ENCODE measurements at places on chromosomes 12 and 14. TPM values are rescaled to one million over a fixed set of nuclear protein-coding genes. Genes with fewer than 3 reads are reported as not detected.

The NANOG gene
- total RNA-seq: 0.40 TPM

The OR6C6 gene
- not detected for total RNA-seq

The AGAP2 gene
- total RNA-seq: 0.86 TPM

The TMEM119 gene
- 8.8 TPM for total RNA-seq

The NPFF gene
- not detected for total RNA-seq

The PYGL gene
- total RNA-seq: 54.2 TPM

The KRT79 gene
- not detected for total RNA-seq

- no peak for DNase-seq
- H3K4me3 ChIP-seq: no peak overlapping the region
- no peaks in the 10 kb centered on the region for H3K36me3 ChIP-seq
- no peaks in the 10 kb centered on the region for H3K27me3 ChIP-seq
- no peaks in the 10 kb centered on the region for H3K4me1 ChIP-seq
These were observed 175.3 kb downstream of the KIF26A start for GRCh38 chr14:104313674-104314073.

DNA sequence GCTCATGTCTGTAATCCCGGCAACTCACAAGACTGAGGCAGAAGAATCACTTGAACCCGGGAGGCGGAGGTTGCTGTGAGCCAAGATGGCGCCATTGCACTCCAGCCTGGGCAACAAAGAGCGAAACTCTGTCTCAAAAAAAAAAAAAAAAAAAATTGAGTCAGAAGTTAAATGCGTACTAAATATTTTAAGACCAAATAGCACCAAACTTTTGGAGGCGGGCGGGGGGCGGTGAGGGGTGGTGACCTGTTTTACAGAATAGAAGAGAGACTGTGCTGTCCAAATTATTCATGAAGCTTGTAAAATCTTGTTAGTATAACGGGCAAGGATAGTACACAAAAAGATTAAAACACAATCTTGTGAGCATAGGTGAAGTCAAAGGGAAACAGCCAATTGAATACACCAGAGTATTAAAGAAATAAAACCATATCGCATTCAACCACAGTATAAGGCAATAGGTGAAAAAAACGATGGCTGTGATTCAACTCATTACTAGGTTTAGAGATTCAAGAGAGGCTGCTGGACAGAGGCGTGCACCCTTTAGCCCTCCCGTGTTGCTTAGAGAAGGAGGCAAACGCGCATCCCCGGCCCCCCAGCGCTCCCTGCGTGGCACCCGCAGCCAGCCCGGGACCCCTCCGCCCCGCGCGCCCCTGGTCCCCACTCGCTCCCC is 571 bp downstream of the ZNF891 start:
- no peaks in the 10 kb centered on the region for H3K4me1 ChIP-seq
- no peak for DNase-seq
- H3K36me3 ChIP-seq: no peaks in the 10 kb centered on the region
- peak overlapping the region; percentile 70 for H3K4me3 ChIP-seq

GRCh38 chr12:108634341-108634751 is 652 bp upstream of the SELPLG start:
- H3K27ac ChIP-seq: peak overlapping the region; percentile 68
- peaks cover 3% of the 10 kb centered on the region for H3K4me1 ChIP-seq
- DNase-seq: no peak
- no peak overlapping the region for H3K4me3 ChIP-seq
- no peaks in the 10 kb centered on the region for H3K27me3 ChIP-seq
- no peaks in the 10 kb centered on the region for H3K36me3 ChIP-seq

DNA sequence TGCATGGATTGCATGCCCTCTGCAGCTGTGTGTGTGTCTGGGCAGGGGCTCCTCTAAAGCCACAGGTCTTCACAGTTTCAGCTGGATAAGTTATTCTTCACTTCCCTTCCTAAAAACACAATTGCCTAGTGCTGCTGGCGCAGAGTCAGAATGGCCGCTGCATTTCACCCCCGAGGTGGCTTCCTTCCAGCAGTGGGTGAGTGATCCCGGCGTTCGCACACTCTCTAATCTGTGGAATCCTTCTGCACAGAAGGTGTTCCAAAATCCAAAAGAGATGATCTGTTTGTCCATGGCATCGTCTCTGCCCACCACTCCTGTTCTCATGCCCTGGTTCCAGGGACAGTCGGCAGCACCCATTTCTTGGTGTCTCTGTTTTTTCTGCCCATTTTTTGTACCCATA is 340.7 kb downstream of the DPF3 start:
- no peak overlapping the region for H3K4me3 ChIP-seq
- no peaks in the 10 kb centered on the region for H3K36me3 ChIP-seq
- no peak overlapping the region for H3K27ac ChIP-seq

DNA sequence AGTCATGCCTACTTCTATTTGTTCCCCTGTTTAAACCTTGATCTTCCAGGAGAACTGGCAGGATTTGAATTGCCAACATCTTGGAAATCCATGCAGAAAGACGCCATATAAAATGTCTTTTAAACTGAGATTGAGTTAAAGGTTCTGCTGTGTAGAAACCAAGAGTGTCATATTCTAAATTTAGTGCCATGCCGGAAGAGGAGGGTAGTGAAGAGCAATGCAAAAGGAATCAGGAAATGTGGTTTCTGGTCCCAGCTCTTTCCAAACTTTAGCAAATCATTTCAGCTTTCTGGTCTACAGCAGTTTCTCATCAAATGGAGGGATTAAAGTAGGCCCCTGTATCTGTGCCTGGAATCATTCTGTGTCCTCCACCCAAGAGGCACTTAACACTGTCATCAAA is 85.7 kb downstream of the BTG1 start:
- no peak overlapping the region for H3K4me3 ChIP-seq
- H3K4me1 ChIP-seq: peaks cover 1% of the 10 kb centered on the region
- no peak for DNase-seq
- H3K36me3 ChIP-seq: no peaks in the 10 kb centered on the region
- no peaks in the 10 kb centered on the region for H3K27me3 ChIP-seq

- H3K27me3 ChIP-seq: no peaks in the 10 kb centered on the region
- no peak overlapping the region for H3K27ac ChIP-seq
- no peak for DNase-seq
- H3K4me1 ChIP-seq: no peaks in the 10 kb centered on the region
- H3K4me3 ChIP-seq: no peak overlapping the region
- no peaks in the 10 kb centered on the region for H3K36me3 ChIP-seq
These were observed 24.7 kb downstream of the NCKAP1L start for GRCh38 chr12:54522243-54522642.

DNA sequence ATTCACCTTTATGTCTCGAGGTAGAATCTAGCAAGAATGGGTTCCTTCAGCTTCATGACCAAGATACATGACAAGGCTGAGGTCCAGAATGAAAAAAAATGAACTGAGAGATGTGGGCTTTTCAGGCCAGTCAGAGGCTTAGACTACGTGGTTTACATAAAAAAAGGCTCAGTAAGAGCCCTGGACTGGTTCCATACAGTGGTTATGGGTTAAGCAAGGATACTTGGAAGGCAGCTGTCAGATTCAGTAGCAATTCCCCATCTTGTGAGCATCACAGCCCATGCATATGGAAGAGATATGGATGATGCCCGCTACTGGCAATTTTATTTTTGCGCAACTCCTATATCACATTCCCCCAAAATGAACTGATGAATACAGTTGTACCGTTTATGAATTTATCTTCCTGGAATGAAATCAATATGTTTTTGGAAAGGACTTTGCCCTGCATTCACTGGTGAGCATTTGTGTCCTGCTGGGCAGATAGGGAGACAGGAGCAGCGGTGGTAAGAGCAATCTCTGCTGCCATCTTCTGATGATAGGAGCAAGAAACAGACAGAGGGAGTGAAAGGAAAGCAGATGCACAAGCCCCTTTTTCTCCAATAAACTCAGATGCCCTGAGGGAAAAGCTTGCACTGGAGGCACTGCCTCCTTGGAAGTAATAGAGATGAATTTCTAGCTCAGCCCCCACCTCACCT is 280.4 kb downstream of the GALC start:
- H3K4me3 ChIP-seq: no peak overlapping the region
- H3K4me1 ChIP-seq: no peaks in the 10 kb centered on the region
- no peaks in the 10 kb centered on the region for H3K27me3 ChIP-seq
- DNase-seq: no peak

- no peak for DNase-seq
- H3K27ac ChIP-seq: no peak overlapping the region
- no peaks in the 10 kb centered on the region for H3K27me3 ChIP-seq
- H3K4me3 ChIP-seq: no peak overlapping the region
These were observed 59.2 kb downstream of the PPFIBP1 start for GRCh38 chr12:27583057-27583797.

- peak overlapping the region; percentile 37 for H3K27ac ChIP-seq
- DNase-seq: peak; percentile 74
- H3K4me3 ChIP-seq: no peak overlapping the region
- no peaks in the 10 kb centered on the region for H3K27me3 ChIP-seq
These were observed 57.1 kb downstream of the ATG14 start for GRCh38 chr14:55354500-55354899.

DNA sequence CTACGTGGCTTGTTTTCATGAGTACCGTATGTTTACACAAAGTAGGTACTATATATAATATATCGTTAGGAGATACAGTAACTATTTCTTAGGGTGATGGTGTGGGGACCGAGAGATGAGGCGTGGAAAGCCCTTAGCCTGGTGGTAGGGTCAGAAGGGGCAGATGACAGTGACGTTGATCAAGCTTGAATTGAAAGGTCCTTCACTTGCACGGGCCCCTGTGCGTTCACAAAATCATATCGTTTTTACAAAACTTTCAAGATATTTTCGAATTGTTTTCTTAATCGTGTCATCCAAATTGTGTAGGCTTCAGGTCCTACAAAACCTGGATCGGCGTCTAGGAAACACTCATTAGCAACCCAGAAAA is 881 bp upstream of the SOS2 start:
- DNase-seq: no peak
- H3K4me3 ChIP-seq: peak overlapping the region; percentile 49
- H3K27ac ChIP-seq: peak overlapping the region; percentile 90
- no peaks in the 10 kb centered on the region for H3K27me3 ChIP-seq

DNA sequence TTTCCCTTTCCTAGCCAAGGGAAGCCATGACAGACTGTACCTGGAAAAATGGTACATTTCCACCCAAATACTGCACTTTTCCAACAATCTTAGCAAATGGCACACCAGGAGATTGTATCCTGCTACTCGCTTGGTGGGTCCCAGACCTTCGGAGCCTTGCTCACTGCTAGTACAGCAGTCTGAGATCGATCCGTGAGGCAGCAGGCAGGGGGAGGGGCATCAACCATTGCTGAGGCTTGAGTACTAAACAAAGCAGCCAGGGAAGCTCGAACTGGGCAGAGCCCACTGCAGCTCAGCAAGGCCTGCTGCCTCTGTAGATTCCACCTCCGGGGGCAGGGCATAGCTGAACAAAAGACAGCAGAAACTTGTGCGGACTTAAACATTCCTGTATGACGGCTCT is 218.8 kb downstream of the LRIG3 start:
- no peak overlapping the region for H3K4me3 ChIP-seq
- no peaks in the 10 kb centered on the region for H3K36me3 ChIP-seq
- no peaks in the 10 kb centered on the region for H3K4me1 ChIP-seq
- DNase-seq: no peak
- H3K27ac ChIP-seq: no peak overlapping the region

- peaks cover 10% of the 10 kb centered on the region for H3K36me3 ChIP-seq
- no peaks in the 10 kb centered on the region for H3K27me3 ChIP-seq
- H3K4me1 ChIP-seq: no peaks in the 10 kb centered on the region
- H3K4me3 ChIP-seq: no peak overlapping the region
- H3K27ac ChIP-seq: no peak overlapping the region
These were observed 10.7 kb downstream of the DYRK2 start for GRCh38 chr12:67659292-67659691.

DNA sequence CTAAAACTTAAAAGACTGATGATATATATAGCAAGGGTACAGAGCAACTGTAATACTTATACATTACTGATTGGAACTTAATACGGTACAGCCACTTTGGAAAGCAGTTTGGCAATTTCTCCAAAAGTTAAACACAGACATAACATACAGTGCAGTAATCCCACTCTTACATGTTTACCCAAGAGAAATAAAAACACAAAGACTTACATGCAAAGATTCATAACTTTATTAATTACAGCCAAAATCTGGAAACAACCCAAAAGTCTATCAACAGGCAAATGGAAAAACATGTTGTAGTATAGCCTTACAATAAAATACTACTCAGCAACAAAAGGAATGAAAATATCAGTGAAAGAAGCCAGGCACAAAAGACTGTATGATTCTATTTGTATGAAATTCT is 84.6 kb downstream of the GARIN6 start:
- no peak overlapping the region for H3K27ac ChIP-seq
- H3K36me3 ChIP-seq: no peaks in the 10 kb centered on the region
- no peaks in the 10 kb centered on the region for H3K4me1 ChIP-seq

DNA sequence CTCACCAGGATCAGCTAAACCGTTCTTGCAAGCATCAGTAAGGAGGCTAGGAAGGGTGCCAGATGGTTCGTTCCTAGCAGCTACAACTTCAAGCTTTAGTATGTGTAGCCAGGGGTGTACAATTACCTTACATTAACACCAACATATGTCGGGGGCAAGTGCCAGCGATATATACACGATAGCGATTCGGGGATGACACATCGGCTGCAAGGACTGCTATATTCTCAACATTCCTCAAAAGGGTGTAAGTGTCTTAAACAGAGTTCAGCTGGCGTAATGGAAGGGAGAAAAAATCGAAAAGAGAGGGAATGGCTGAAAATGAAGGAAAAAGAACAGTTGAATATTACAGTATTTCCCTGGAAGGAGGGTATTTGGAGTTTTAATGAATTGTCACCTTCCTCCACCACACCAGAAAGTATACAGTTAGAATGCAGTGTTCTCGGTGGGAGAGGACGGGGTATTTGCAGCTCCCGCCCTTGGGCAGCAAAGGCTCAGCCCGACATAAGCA is 545 bp downstream of the LIMA1 start:
- DNase-seq: peak; percentile 45
- no peaks in the 10 kb centered on the region for H3K36me3 ChIP-seq
- H3K27ac ChIP-seq: peak overlapping the region; percentile 78

DNA sequence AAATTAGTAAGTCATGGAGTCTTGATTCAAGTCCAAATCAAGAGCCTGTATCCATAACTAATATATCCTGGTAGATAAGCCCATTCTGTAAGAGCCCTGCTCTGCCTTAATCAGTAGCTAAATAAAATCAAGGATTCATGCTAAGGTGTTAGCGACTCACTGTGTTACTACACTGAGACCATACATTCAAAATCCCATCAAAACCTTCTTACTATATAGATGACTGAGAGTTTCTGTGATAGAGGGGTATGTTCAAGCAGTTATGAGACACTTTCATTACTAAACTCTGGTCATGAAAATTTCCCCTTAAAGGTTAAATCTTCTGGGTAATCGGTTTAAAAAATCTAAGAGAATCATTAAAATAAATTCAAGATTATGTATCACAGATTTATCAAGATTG is 78.5 kb downstream of the MDGA2 start:
- H3K4me3 ChIP-seq: no peak overlapping the region
- no peaks in the 10 kb centered on the region for H3K4me1 ChIP-seq
- H3K27me3 ChIP-seq: no peaks in the 10 kb centered on the region

All from colonic mucosa (tissue), 4 donors.